ENCODE measurements at places on chromosomes 7 and 10. TPM values are rescaled to one million over a fixed set of nuclear protein-coding genes. Genes with fewer than 3 reads are reported as not detected.

DNA sequence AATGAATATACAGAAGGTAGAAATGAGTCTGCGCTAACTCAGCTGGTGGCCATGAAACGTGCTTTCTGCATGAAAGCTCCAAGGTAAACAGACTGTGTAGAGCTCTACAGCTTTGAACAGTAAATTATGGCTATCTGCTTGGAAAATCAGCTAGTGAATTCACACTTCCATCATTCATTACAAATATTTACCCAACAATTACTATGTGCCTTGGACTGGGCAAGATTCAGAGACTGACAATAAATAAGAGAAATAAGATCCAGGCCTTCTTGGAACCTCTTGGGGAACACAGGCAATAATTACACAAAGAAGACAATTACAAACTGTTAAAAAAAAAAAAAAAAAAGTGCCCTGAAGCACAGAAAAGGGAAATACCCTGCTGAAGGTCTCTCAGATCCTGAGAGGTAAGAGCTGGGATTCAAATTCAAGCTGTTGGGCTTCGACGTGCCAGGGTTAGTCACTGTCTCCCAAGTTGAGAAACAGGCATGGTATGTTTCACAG is 15.8 kb downstream of the TSPAN12 start:
- no peak overlapping the region for H3K4me3 ChIP-seq
- H3K27ac ChIP-seq = no peak overlapping the region
- no peaks in the 10 kb centered on the region for H3K36me3 ChIP-seq
- no peak for DNase-seq

DNA sequence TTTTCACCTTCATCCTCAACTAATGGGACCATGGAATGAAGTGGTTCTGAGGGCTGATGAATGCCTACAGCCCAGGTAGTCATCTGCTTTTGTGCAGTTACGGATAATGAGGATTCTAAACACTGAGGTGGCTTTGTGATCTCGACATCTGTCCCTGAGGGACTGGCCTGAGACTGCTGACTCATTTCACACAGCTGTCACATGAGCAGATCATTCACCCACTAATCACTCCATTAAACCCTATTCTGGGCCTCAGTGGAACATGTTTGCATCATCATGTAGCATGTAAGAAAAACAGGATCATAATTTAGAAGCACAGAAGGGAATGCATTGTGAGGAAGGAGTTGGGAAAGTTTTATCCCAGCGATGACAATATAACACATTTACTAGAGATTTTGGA is 79.4 kb upstream of the FEZF1 start:
- H3K36me3 ChIP-seq = no peaks in the 10 kb centered on the region
- no peak overlapping the region for H3K4me3 ChIP-seq
- no peak overlapping the region for H3K27ac ChIP-seq
- H3K27me3 ChIP-seq = no peaks in the 10 kb centered on the region
- DNase-seq = no peak

DNA sequence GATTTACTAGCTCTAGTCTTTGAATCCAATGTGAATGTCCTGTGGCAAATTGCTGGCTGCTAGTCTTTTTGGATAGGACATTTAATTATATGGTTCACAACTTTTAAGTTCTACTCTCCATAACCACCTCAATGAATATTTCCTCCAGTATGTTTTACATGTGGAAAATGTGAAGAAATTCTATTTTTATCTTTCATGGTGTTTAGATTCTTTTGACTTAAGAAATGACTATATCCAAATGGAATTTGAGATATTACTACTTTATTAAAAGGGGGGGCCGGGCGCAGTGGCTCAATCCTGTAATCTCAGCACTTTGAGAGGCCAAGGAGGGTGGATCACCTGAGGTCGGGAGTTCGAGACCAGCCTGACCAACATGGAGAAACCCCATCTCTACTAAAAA is 202.0 kb downstream of the ARL4A start:
- H3K4me3 ChIP-seq = no peak overlapping the region
- no peak overlapping the region for H3K27ac ChIP-seq
- H3K4me1 ChIP-seq = peaks cover 3% of the 10 kb centered on the region
- no peaks in the 10 kb centered on the region for H3K36me3 ChIP-seq

GRCh38 chr7:94031865-94032264 is 27.7 kb upstream of the BET1 start:
- no peaks in the 10 kb centered on the region for H3K4me1 ChIP-seq
- H3K36me3 ChIP-seq = no peaks in the 10 kb centered on the region
- no peak overlapping the region for H3K27ac ChIP-seq
- peaks cover 19% of the 10 kb centered on the region for H3K27me3 ChIP-seq
- H3K4me3 ChIP-seq = no peak overlapping the region

Gene SFRP5
- total RNA-seq = not detected

DNA sequence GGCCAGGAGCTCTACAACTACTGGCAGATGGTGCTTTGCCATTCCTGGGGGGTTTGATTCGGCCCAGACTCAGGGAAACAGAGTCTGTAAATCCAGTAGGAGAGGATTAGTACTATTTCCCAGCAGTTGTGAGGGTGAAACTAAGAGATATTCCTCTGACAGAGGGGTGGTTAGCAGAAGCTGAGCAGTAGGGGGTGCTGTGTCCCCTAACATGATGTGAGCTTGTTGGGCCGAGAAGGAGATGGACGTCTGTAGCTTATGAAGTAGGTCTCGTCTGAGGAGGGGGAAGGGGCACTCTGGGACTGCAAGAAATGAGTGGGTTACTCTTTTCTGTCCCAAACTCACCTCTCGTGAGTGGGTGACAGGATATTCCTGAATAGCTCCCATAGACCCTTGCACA is 179.2 kb upstream of the MBL2 start:
- no peak overlapping the region for H3K4me3 ChIP-seq
- H3K4me1 ChIP-seq = no peaks in the 10 kb centered on the region
- no peak overlapping the region for H3K27ac ChIP-seq
- no peaks in the 10 kb centered on the region for H3K36me3 ChIP-seq

GRCh38 chr10:2949221-2949947 is 118.0 kb upstream of the PFKP start:
- H3K27ac ChIP-seq = peak overlapping the region; percentile 12
- peaks cover 37% of the 10 kb centered on the region for H3K4me1 ChIP-seq
- H3K27me3 ChIP-seq = peaks cover 16% of the 10 kb centered on the region
- no peak overlapping the region for H3K4me3 ChIP-seq

- H3K36me3 ChIP-seq = peaks cover 29% of the 10 kb centered on the region
- peaks cover 2% of the 10 kb centered on the region for H3K27me3 ChIP-seq
- no peak overlapping the region for H3K4me3 ChIP-seq
- DNase-seq = no peak
- peak overlapping the region; percentile 89 for H3K27ac ChIP-seq
Measured at GRCh38 chr10:95841661-95842498, 65.9 kb upstream of the CC2D2B start.

Gene CYP26A1
- not detected for total RNA-seq

Gene GRIFIN
- not detected for total RNA-seq

GRCh38 chr7:90119178-90119971 is 34.9 kb upstream of the STEAP1 start:
- no peak for DNase-seq
- H3K27ac ChIP-seq = no peak overlapping the region
- no peaks in the 10 kb centered on the region for H3K36me3 ChIP-seq
- peaks cover 25% of the 10 kb centered on the region for H3K27me3 ChIP-seq
- H3K4me1 ChIP-seq = peaks cover 4% of the 10 kb centered on the region

DNA sequence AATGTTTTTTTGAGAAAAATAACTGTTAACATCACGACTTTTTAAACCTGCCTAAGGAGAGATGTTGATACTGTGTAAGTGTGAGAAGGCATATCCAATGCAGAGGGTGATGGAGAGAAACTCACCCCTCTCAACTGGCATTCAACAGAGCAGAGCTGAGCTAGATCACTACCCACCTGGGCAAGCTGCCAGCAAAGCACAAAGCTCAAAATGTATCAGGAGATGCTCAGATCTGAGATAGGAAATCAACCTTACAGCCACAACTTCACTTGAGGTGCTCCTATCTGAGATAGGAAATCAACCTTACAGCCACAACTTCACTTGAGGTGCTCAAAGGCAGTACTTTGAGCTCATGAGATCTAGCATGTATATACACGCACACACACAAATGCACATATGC is 151.5 kb upstream of the PDE1C start:
- H3K4me3 ChIP-seq = no peak overlapping the region
- DNase-seq = no peak
- H3K36me3 ChIP-seq = no peaks in the 10 kb centered on the region
- no peak overlapping the region for H3K27ac ChIP-seq
- H3K4me1 ChIP-seq = no peaks in the 10 kb centered on the region
- H3K27me3 ChIP-seq = no peaks in the 10 kb centered on the region

DNA sequence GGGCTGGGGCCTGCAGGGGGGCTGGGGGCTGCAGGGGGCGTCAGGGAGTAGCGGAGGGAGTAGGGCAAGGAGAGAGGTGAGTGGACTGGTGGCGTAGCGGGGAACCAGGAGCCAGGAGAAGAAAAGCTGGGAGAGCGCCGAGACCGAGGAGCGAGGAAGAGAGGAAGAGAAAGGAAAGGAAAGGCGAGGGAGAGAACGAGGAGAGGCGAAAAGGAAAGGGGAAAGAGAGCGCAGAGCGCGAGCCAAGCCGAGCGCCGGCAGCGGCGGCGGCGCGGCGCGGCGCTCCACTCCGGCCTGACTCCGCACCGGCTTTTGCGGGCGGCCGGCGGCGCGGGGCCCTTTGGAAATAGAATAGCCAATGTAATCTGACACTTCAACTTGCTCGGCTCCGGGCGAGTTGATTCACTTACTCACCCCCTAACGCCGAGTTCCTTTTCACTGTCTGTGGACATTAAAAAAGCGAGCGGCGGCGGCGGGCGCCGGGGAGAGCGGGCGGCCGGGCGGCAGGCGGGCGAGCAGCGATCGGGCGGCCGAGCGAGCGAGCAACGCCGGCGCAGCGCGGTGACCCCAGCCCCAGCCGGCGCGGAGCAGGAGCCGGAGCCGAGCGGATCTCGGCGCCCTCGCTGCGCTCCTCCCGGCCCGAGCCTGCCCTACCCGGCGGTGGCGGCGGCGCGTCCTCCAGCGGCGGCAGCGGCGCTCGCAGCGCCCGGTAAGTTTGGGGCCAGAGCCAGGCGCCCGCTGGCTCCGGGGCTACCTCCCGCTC is at the start of gene ZMIZ1:
Gene ZMIZ1, plus strand, starts transcription at position 405 of the 763 bp plus-strand sequence. CDS start 132,667 bp downstream, outside the sequence.
- no peaks in the 10 kb centered on the region for H3K36me3 ChIP-seq
- peaks cover 29% of the 10 kb centered on the region for H3K4me1 ChIP-seq
- H3K4me3 ChIP-seq = peak within 1 kb of the TSS; percentile 86

Gene GLI3
- not detected for total RNA-seq

GRCh38 chr10:21807180-21807579 is 196.3 kb downstream of the DNAJC1 start:
- H3K4me3 ChIP-seq = no peak overlapping the region
- no peaks in the 10 kb centered on the region for H3K4me1 ChIP-seq
- no peaks in the 10 kb centered on the region for H3K27me3 ChIP-seq
- no peak overlapping the region for H3K27ac ChIP-seq

- no peak overlapping the region for H3K4me3 ChIP-seq
Measured at GRCh38 chr10:62037166-62037831, 135.8 kb downstream of the ARID5B start.

DNA sequence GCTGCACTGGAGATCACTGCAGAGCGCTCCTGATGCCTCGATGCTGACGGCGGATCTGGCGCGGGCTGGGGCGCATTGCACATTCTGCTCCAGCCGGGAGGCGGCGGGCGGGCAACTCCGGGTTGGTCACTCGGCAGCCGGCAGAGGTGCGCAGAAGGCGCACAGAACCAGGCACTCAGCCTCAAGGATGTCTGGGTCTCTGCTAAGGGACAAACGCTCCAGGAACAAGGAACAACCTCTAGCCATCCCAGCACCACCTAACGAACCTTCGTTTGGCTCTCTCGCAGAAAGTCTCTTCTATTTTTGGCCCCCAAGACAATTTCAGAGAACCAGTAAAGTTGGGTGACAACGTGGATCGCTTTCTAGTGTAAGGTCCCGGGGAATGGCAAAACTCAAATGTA is 254.6 kb downstream of the OTUD1 start:
- no peaks in the 10 kb centered on the region for H3K4me1 ChIP-seq
- DNase-seq = no peak
- H3K4me3 ChIP-seq = no peak overlapping the region
- peaks cover 54% of the 10 kb centered on the region for H3K27me3 ChIP-seq
- no peaks in the 10 kb centered on the region for H3K36me3 ChIP-seq

GRCh38 chr7:54249686-54250085 is 292.5 kb upstream of the VSTM2A start:
- DNase-seq = no peak
- no peaks in the 10 kb centered on the region for H3K36me3 ChIP-seq
- H3K27me3 ChIP-seq = no peaks in the 10 kb centered on the region
- H3K4me3 ChIP-seq = no peak overlapping the region
- H3K4me1 ChIP-seq = no peaks in the 10 kb centered on the region
- H3K27ac ChIP-seq = no peak overlapping the region

Gene GSAP
- total RNA-seq = 0.90 TPM

Gene ADRB1
- not detected for total RNA-seq

Gene TMEM270
- total RNA-seq = not detected

DNA sequence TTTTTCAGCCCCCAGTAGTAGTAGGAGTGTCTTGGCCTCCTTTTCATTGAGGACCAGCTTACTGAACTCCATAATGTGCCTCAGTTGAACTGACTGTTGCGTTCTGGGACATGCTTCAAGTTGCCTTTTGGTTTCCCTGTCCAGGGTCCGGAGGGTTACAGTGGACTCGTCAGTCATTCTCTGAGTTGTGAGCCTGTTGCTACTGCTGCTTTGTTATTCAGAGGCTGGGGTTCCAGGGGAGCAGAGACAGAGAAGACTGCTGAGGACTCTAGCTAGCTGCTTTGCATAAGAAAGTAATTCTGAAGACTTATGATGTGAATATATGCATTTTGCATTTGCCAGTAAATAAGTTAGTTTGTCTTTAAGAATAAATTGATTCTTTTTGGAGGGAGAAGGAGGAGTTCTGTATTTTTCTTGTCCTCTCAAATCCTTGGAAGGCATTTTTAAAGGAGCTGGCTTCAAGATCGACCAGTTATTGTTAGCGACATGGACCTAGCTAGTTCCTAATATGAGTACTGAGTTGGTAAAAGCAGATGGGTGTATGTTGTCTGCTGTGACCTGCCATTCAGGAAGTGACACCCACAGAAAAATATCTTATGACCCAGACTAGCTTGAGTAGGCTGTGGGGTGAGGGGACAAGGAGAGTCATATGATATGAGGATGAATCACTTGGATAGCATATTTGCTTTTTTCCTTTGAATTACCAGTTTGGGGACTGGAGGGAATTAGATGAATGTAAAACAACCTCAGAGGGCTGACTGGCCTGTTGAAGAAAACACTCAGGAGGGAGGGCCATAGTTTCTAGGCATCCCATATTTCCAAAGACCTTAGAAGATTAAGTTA is 8.3 kb downstream of the PI4K2A start:
- H3K4me1 ChIP-seq = peaks cover 22% of the 10 kb centered on the region
- peak overlapping the region; percentile 79 for H3K27ac ChIP-seq
- DNase-seq = no peak
- H3K27me3 ChIP-seq = no peaks in the 10 kb centered on the region

Data from activated T-helper 2 cell treated with anti-CD3 and anti-CD28 coated beads, Interferon-gamma antibody, Interleukin-2, Interleukin-4, amounts not matched to agents 10 μg/mL and 5 μg/mL and 100 μg/mL, durations not matched to agents 14 hours and 24 hours and 36 hours (primary cell).